ENCODE measurements at places on chromosomes 16 and 17. TPM values are rescaled to one million over a fixed set of nuclear protein-coding genes. Genes with fewer than 3 reads are reported as not detected.

DNA sequence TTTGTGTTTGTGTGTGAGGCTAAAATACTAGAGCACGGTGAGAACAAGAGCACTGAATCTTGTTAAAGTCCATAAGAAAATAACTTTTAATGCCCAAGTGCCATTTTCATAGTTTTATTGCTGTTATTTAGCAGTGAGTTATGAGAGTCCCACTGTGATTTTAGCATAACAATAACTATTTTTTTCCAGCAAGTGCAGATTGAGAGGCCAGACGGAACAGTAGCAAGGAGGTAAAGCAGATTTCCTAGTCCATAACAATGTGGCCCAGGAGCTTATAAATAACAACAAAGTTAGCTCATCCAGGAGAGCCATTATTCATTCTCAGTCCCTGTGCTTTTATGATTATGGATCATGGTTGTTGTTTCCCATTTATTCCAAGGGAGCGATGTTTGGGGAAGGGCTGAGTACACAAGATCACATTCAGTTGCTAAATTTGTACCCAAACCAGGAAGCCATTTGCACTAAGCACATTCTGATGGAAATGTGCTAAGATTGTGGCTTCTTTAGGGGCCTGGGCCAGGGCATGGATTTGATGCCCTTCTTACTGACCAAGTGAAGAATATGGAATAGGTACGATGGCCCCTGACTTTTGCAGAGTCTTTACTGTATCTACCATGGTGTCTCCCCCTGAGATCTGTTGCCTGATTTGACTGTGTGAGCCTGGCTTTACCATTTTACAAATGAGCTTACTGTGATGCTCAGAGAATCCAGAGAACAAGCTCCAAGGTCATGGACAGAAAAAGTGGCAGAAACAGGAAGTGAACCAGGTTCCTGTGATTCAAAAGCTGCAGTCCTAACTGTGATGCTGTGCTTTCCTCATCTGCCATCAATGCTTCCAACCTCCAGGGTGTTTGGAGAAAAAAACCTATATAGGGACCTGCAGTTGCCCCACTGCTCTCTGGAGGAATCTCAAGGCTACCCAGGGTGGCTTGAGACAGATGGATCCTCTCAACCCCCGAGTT is 204.7 kb upstream of the HSBP1 start:
- DNase-seq: no peak

DNA sequence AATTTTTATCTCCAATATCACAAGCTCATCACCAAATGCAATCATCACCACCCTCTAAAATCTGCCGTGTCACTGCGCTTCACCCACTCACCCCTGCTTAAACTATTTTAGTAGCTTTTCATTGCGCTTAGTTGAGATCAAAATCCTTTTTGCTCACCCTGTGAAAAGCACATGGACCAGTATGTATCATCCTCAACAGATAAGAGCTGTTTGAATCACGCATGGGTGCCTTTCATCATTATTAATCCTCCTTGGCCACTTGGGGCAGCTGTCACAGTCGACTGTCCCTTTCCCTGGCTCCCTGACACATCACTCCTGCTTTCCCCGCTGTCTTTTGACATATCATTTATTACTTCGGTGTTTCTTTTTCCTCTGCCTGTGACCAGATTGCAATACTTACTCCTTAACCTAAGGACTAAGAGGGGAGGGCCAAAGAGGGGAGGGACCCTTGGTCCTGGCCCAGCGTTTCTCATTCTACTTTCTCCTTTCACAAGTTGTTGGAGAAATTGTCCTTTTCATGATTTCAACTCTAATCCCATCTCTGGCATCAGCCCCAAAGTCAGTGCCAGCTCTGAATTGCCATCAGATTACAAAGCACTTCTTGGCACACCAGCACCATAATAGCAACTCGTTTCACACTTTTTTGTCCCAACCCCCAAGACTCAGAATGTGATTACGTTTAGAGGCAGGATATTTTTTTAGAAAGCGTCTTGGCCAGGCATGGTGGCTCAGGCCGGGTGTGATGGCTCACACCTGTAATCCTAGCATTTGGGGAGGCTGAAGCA is 8.6 kb upstream of the KDM6B start:
- peak; percentile 24 for DNase-seq

DNA sequence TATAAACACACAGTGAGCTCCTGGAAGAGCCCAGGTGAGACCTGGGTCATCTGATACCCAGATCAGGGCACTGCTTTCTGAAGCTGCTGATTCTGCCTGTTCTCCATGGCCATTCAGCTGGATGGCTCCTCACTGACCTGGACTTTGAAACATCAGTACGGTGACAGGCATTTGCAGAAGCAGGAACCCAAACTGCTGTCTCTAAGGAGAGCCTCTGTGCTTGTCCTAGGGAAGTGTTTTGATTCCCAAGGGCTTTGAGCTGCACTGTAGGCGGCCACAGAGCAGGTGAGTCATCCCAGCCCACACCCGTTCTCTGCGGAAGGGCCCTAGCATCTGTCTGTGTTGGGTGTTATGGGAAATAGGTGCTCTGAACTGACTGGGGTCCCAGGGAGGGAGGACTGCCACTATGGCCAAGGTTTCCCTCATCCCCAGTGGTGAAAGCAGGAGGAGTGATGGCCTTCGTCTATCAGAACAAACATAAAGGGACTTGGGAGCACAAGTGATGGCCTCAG is 60.7 kb upstream of the ADCY9 start:
- peak; percentile 65 for DNase-seq

GRCh38 chr17:19270704-19271611 is 33.8 kb downstream of the EPN2 start:
- no peak for DNase-seq

GRCh38 chr16:88303890-88304819 is 78.6 kb upstream of the ZNF469 start:
- no peak for DNase-seq

DNA sequence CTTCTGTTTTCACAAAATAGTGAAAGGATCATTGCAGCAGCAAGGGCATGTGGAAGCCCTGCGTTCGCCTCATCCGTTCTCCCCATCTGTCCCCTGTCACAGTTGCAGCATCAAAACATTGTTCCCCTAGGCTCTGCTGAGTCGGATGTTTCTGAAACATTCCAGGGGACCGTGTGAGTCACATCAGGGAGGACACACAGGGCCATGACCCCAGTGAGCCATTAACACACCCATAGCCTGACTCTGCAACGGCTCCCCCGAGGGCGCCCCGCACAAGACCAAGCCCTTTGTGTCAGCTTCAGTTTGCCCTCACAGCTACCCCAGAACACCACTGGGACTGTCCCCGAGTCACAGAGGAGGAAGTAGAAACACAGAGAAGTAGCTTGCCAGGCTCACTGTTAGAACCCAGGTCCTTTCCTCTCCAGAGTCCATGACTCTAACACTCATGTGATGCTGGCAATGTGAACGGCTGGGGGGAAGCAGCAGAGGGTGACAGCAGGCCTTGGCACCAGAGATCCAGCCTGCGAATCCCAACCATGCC is 63.3 kb upstream of the HSBP1 start:
- peak; percentile 89 for DNase-seq

DNA sequence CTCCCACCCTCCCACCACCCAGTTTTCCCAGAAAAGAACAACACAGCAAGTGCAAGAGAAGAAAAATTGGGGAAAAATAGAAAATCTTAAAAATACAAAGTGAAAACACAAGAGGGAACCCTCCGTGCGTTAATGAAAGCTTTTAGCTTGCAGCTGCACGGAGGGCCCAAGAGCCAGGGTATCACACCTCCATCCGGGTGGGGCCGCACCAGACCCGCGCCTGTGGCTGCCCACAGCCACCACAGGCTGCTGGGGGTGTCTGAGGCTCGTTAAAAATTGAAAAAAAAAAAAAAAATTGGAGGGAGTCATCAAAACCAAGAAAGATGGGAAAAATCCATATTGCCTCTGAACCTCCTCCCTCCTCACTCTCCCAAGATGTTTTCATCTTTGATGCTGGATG is 18.6 kb downstream of the ENGASE start:
- no peak for DNase-seq

DNA sequence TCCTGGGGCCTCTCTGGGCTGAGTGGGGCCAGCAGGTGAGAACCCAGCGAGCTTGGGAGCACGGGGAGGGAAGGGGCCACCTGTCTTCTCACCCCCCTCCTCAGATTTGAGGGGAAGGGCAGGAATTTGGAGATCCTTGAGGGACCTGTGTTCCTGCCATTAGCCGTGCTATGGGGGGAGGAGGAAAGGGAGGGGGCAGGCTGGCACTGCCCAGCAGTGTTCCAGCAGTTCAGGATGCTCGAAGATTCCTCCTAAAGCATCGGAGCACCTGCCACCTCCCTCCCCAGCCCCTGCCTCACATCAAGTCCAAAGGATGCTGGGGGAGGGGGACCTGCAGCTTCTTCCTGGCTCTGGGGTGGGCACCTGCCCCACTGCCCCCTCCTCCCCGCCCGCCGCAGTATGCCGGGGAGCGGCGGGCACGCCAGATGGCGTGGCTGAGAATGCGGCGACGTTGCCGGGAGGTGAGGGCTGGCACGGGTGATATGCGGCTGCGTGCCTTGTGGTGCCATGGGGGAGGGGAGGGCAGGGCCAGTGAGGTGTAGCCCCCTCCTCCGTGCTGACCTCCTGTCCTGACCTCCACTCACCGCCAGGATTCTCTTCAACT is 4.7 kb upstream of the NEUROD2 start:
- no peak for DNase-seq

- DNase-seq: peak; percentile 49
Measured at GRCh38 chr17:13362341-13363122, 239.2 kb downstream of the HS3ST3A1 start.

- DNase-seq: no peak
Measured at GRCh38 chr16:30030841-30031413, at the start of gene TLCD3B. TSS of gene TLCD3B (minus strand) at chr16:30031271. CDS start at chr16:30030527, 744 bp downstream.

DNA sequence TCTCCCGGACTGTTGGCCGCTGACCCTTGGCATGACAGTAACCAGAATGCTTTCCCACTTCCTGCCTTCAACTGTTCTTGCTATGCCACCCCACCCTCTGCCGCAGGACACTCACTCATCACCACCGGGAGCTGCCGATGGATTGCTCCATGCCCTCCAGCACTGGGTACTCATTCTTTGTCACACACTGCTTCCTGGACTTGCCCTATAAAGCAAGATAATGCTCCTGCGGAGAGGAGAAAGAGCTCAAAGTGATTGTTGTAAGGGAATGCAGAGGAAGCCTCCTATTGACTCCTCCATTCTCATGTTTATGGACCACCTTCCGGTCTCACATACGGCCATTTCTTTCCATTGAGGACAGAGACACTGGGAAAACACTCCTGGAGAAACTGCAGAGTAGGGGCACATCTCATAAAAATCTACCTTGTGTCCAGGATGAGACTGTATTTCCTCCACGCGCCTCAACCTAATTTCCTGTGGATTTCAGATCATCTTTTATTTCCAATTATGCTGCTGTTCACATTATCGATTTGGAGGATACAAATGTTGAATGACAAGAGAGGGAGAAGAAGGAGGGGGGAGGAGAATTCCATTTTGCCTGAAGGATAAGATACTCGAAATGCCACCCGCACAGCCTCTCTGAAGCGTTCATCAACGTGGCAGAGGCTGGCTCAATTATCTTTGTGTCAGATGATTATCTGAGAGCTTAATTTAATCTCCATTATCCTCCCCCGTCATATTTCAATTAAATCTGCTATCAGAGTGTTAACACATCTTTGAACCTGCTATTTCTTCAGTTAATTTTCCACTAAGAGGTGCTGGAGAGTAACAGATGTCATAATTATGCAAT is 486.1 kb upstream of the SALL1 start:
- no peak for DNase-seq

DNA sequence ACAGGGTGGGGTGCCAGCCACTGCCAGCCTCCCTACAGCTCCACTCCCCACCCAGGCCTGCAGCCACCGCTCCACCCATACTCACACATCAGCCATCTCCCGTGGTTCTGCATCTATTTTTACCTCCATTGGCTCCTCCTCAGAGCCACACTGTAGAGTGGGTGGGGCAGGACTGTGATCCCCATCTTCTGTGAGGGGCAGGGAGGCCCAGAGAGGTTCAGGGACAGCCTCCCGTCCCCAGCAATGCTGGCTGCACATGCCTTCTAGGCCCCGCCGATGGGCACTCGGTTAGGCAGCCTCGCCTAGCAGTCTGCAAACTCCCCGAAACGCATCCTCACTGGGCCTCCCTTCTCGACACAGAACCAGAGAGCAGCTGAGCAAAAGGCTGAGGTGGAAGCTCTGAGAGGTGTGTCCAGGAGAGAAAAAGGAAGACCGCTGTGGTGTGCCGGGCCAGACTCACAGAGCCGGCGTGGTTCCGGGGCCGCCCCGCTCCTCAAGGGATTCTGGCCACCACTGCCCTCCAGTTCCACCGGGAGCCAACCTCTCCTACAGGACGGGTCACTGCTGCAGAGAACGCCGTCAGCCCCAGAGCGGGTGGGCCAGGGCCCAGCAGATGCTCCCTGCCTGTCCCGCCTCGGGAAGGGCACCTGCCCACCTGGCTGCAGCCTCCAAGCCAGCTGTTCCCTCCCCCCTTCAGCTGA is 71.9 kb downstream of the ABR start:
- DNase-seq: no peak

The PHOSPHO1 gene
- total RNA-seq: 39.0 TPM

The ANKS4B gene
- total RNA-seq: not detected

Data from Caki2 (cell line).